ENCODE measurements at places on chromosomes 7 and 10.

DNA sequence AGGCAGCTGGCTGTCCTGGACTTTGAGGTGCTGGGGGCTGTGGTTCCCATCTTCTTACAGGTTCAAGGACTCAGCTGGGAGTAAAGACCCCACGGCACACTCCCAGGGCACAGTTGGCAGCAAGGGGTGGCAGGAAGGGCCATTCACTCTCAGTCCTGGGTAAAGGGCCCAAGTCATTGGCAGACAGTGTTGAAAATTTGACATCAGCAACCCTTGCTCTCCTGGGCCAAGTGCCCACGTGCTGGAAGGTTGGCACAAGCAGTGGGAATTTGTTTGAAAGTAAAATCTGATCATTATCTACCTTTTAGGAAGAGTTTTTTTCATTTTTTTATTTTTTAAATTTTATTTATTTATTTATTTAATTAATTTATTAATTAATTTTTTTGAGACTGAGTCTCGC is 241.6 kb upstream of the MKI67 start:
- DNase-seq = no peak

- DNase-seq = no peak
Observed at GRCh38 chr7:158830211-158830723, 958 bp upstream of the ESYT2 start.

- DNase-seq = no peak
Observed at GRCh38 chr10:5510281-5511072, 11.1 kb upstream of the CALML5 start.

DNA sequence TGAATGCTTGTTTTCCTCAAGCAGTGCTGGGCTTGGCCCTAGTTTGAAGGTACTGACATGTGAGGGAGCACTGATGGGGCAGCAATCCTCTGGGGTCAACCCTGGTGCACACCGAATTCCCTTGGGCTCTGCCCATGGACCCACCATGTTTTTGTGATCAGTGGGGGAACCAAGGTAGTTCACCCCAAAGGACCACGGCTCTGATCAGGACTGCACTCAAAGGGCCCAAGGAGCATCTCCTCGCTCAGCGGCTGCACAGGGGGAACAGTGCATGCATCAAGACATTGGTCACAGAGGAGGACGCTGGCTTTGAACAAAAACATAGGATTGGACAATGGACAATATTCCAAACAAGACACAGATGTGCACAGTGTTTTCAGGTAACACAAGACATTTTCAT is 12.7 kb downstream of the CXCL12 start:
- no peak for DNase-seq

DNA sequence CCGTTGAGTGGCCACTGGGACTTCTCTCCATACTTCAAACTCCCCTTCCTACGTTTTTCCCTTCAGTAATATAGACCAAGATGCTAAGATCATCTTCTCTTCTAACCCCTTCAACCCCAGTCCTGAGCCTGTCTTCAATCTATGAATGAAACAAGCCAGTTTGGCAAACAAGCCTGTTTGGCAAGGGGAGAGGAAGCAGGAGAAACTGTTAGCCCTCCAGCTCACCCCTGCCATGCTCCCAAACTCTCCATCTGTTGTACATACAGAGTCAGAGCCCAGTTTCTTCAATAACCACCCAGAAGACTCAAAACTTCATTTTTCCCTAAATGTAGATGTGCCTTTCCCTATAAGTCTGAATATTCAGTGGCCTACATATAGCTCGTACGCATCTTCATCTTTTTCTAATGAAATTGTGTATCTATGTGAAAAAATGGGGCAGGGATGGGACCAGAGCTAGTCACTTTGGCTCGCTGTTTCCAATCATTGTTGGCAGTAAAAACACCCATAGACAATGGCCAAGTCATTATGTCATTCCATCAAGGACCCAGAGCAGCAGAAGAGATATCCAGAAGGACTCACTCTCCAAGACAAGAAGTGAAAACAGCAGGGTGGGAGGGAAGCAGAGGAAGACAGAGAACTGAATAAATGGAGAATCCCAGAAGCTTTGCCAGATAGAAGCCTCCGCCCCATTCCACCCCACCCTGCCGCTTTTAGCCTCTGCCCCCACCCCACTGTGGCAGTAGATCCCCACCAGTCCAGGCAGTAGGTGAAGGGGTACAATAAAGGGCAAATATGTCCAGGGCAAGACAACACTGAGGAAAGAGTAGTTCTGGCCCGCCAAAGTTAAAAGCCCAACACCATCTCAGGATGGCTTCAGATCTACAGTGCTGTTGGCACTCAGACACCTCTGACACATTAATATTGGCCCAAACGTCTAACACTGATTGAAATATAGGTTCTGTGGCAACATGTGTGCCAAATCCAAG is 87.3 kb downstream of the DOCK4 start:
- no peak for DNase-seq

GRCh38 chr7:131459256-131459655 is 97.2 kb downstream of the PODXL start:
- no peak for DNase-seq
